ENCODE measurements at places on chromosomes 5 and 9.

DNA sequence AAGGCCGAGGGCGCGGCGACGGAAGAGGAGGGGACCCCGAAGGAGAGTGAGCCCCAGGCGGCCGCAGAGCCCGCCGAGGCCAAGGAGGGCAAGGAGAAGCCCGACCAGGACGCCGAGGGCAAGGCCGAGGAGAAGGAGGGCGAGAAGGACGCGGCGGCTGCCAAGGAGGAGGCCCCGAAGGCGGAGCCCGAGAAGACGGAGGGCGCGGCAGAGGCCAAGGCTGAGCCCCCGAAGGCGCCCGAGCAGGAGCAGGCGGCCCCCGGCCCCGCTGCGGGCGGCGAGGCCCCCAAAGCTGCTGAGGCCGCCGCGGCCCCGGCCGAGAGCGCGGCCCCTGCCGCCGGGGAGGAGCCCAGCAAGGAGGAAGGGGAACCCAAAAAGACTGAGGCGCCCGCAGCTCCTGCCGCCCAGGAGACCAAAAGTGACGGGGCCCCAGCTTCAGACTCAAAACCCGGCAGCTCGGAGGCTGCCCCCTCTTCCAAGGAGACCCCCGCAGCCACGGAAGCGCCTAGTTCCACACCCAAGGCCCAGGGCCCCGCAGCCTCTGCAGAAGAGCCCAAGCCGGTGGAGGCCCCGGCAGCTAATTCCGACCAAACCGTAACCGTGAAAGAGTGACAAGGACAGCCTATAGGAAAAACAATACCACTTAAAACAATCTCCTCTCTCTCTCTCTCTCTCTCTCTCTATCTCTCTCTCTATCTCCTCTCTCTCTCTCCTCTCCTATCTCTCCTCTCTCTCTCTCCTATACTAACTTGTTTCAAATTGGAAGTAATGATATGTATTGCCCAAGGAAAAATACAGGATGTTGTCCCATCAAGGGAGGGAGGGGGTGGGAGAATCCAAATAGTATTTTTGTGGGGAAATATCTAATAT, 58.1 kb downstream of the BASP1 start:
- DNase-seq: no peak

GRCh38 chr9:85216601-85217000, 525.2 kb downstream of the AGTPBP1 start:
- DNase-seq: no peak

DNA sequence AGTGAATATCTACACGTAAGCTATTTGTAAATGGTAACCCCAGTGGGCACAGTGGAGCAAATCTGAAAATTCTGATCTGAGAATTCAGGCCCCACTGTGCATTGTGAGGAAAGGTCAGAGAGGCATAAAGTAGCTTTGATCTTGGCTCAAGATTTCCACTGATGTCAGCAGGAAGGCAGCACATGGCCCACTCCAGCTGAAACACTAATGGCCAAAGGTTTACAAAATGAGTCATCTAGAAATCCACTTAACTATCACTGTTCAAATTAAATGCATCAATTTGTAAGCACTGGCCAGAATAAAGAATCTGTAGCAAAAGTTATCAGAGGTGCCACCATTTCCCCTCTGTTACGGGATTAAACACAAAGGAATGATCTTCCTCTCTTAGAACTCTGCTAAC, 191.6 kb downstream of the C9orf152 start:
- DNase-seq: peak; percentile 80

DNA sequence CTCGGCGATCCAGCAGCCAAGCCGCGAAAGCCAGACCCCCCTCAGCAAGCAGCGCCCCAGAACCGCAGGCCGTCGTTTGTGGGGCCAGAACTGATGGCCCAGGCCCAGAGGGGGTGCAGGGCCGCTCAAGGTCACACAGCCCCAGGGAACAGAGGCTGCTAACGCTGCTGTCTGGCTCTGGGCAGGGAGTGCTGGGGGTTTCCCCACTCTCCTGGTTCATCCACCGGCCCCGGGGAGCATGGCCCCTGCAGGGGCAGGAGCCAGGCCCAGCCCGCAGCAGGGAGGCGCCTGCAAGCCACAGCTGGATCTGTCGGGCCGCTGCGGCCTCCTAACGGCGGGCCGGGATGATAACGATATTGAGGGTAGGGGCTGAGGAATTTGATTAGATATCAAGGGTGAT, 64.8 kb upstream of the IGFBPL1 start:
- no peak for DNase-seq

GRCh38 chr9:128416014-128416413, 4.6 kb upstream of the CERCAM start:
- DNase-seq: no peak

DNA sequence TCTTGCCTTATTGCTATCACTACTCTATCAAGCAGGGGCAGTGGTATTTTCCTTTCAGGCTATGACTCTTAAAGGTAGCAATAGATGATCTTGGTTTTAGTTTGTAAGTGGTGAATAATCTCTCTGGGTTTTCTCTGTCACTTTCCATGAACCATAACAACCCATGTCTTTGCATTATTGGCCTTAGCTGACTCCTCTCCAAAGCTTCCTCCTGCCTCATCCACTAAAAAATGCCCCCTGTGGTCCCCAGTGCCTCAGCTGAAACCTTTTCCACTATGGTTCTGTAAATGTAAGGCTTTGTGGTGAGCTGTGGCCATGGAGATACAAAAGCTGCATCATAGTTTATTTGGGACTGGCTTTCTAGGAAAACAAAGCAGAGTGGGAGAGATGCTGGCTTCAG, 128.8 kb downstream of the GPBP1 start:
- DNase-seq: peak; percentile 44

DNA sequence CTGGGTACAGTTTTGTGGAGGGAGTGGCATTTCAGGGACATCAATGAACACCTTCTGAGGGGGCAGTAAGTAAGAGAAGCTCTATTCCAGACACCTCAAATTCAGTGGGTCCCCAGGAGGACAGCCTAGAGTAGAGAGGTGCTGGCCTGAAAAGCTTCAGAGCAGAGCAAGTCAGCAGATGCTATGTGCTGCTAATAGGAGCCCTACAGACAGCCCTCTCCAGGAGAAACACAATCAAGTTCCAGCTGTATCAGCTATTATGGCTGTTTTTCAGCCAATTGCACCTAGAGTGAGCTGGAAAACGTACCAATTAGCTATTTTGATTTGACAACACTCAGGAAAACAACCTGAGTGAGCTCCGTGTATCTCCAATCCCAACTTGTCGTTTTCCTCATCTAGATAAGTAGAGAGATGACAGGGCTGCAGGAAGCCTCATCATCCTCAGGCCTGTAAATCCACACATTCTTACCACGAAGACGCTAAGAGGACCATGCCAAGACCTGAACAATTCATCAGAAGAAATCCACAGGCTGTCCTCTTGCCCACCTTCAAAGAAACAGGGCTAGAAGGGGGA, 104.9 kb downstream of the PIK3R1 start:
- DNase-seq: no peak

DNA sequence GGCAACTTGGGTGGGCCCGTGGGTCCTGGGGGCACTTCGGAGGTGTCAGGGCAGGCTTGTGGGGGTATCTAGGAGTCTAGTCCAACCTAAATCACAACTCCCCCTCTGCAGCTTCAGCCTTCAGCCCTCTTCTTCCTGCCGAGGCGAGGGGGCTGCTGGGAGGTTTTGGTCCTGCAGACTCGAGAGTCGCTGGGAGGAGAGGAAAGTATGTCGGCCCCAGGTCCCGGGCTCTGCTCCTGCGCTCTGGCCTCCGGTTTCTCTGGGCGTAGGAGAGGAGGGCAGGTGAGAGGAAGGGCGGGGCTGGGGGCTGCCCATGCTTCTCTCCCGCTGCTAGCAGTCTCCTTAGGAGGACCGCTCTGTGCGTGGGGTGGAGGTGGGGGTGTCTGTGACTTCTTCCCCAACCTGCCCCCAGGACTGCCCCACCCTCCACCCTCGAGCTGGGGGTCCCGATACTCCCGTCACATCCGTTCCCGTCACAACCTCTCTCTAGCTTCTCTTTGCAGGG, 139.8 kb upstream of the COL5A1 start:
- DNase-seq: no peak

DNA sequence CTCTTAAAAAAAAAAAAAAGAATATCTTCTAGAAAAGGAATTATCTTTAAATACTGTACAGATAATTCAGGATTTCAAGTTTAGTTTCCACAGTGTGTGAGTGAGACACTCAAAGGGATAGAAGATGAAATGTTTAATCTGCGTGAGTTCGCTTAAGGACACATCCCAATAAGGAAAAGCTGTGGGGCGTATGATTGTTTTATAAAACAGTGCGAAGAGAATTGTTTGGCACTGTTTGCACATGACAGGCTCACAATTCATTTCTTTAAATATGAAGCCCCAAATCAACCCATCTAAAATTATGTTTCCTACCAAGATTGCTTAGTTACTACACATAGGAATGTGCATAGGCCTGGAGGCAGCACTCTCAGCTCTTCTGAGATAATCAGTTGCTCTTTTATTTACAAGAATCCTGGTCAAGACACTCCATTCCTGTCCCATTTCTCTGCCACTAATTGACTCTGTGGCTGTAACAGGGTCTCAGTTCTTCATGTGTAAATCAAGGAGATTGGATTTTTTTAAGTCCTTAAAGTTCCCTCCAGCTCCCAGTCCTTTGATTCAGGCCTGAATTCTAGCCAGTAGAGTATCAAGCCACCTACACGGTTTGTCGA, 60.1 kb downstream of the BHMT start:
- no peak for DNase-seq

GRCh38 chr9:119268985-119269384, 100.2 kb downstream of the BRINP1 start:
- DNase-seq: no peak

DNA sequence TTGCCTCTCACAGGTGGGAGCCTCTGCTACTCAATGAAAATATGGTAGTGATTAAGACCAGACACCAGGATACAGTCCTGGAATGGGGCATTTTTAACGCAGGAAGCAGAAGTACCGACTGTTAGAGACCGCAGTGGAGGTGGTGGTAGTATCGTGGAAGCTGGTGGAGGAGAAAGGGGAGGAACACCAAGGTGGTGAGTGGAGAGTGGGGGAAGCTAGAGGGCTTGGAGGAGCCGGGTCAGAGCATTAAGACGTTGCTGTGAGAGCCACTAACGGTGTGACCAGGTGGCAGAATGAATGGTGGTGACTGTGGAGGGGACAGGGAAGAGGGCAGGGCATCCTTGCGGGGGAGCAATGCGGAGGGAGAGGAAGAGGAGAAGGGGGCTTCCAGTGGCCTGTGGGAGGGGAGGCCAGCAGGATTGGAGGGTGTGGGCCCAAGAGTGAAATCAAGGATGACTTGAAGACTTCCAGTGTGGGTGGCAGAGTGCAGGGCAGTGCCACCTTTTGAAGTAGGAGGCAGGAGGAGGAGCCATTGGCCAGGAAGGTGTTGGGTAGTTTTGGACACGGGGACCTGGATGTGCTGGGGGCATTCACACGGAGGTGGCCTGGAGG, 1.6 kb upstream of the UBAC1 start:
- no peak for DNase-seq
